Hematopoietic multipotent progenitor cell treated with erythropoietin and hydrocortisone succinate and interleukin-3 and kit ligand, for 8 days (in vitro differentiated cells): ENCODE measurements at places on chromosomes 1 and 21.

DNA sequence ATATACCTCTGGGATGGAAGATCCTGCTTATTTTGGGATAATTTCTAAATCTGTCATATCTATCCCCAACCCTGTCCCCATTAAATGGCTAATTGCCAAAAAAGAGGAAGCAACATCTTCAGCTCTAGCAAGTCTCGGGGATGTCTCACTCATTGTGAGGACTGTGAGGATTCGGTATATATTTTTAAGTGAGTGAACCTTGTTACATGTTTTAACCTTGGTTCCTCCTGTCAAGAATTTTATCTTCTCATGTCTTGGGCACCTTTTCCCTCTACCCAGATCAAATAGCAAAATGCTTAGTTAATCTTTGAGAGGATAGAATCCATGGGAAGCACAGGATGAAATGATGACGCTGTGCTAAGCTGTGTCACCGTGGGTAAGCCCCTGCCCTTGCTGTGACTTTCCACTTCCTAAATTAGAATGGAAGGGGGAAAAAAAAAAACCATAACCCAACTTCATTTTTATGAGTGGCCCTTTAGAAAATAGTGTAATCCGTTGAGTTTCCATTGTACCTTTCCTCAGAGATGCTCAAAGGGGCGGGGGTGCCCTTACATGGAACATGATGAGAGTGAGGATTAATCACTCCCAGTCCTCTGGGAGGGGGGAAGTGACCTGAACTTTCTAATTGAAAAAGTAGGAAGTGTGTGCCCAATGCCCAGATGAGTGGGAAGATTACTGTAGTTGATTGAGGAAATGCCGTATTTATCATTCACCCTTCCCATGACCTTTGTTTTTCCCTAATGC, 7.6 kb downstream of the ATP1A1 start:
- DNase-seq, result no peak

- DNase-seq, result no peak
These were observed 404.8 kb downstream of the DUSP10 start for GRCh38 chr1:221337106-221337505.

DNA sequence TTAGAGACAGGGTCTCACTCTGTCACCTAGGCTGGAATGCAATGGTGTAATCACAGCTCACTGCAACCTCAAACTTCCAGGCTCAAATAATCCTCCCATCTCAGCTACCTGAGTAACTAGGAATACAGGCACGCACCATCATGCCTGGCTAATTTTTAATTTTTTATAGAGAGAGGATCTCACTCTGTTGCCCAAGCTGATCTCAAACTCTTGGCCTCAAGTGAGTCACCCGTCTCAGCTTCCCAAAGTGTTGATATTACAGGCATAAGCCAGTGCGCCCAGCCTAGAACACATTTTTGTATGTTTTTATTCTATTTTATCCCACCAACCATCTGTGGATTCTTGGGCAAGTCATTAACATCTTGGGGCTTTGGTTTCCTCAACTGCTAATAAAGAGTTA, 100.5 kb downstream of the AK5 start:
- no peak for DNase-seq

- DNase-seq, result no peak
These were observed 36.0 kb downstream of the C1orf94 start for GRCh38 chr1:34212673-34213072.

DNA sequence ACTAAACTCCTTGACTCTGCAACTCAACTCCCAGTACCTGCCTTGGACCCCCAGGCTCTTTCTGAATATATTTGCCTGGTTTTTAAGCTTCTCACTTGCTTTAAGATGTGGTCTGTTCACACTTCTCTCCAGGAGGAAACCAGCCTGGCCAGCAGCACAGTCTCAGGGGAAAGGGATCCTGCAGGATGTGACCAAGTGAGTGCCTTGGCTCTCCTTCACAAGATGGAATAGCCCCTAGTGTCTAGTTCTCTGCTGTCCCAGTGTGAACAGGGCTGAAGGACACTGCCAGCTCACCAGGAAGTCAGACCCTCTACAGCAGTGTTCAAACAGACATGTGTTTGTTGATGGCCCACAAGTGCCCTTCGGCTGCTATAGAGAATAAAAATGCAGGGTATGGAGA, 32.9 kb downstream of the CD244 start:
- DNase-seq, result no peak

- DNase-seq, result no peak
These were observed 62.5 kb downstream of the TBX15 start for GRCh38 chr1:118925651-118926050.

DNA sequence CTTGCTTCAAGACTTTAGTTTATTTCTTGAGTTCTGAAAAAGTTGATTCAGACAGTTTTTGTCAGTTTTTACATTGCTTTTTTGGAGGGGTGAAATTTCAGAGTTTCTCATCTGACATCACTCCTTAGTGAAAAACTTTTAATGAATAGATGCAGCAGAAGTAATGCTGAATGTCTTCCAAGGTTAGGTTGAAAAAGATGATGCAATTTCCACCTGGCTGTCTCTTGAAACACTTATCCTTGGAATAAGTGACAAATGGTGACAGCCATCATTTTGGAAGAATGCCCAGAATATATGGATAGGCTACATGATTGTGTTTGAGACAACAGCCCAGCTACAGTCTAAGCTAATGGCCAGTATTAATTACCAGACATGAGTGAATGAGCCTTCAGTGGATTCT, 140.8 kb downstream of the ZNF644 start:
- no peak for DNase-seq

DNA sequence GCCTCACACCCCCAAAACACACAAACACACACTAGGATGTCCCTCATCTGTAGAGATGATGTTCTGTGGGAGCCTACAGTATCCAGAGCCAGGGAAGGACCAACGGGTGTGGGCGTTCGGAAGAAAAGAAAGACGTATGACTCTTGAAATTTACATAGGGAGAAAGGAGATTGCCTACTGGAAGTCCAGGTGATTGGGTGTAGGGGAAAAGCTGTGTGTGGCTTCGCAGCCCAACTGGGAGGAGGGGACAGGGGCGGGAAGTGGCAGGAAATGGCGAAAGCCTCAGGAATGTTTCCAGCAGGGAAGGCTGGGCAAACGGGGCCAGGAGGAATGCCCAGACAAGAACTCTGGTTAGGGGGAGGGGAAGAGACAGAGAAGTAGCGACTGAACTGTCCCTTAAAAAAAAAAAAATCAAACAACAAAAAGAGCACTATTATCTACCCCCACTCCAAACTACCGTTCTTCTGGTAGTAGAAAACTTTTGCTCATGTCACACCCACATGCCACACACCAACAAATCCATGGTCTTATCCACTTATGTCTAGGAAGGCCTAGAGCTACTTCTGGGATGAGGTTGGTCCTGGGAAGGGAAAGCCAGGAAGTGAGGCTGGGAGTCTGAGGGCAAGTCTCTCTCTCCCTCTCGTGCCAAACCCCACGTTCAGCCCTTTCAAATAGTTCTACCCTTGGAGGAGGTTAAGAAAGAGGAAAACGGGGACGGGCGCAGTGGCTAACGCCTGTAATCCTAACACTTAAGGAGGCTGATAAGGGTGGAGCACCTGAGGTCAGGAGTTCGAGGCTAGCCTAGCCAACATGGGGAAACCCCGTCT, 1.8 kb upstream of the CKS1B start:
- peak; percentile 43 for DNase-seq

- DNase-seq, result no peak
These were observed 86.5 kb upstream of the RGS1 start for GRCh38 chr1:192489047-192489446.

GRCh38 chr21:39350094-39351005, 1.5 kb upstream of the HMGN1 start:
- DNase-seq, result no peak

DNA sequence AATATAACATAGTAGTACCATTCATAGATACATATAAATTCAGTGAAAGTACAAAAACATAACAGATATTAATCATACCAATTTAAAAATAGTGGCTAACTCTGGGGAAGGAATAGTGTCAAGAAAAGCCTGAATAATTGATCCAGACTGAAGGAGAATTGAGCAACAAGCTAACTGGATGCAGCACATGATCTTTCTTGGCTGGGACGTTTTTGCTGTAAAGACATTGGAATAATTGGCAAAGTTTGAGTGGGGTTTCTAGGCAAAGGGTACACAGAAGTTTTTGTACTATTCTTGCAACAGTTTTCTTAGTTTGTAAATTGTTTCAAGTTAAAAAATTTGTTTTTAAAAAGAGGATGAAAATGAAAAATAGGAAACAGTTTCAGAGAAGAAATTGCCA, 2.6 kb upstream of the SH3GLB1 start:
- no peak for DNase-seq

DNA sequence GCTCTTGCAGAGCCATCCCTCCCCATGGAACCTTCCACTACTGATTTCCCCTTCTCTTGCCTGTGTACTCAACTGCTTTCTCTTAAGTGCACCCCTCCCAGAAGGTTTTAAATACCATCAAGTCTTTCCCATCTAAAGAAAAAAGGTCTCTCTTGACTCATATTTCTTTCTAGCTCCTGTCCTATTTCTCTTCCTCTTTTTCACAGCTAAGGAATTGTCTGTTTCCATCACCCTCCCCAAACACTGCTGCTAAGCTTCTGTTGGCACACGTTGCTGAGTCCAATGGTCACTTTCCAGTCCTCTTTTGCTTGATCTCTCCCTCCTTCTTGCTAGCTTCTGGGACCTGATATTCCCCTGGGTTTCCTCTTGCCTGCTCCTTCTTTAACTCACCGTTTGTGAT, 13.3 kb upstream of the GNL2 start:
- DNase-seq, result no peak

GRCh38 chr1:208524925-208525324, 280.7 kb upstream of the PLXNA2 start:
- no peak for DNase-seq

GRCh38 chr1:15103211-15103610, 50.3 kb upstream of the TMEM51 start:
- DNase-seq, result no peak

- DNase-seq, result no peak
These were observed 4.2 kb downstream of the KCNH1 start for GRCh38 chr1:211129776-211130175.

GRCh38 chr1:114746450-114747121, 11.2 kb downstream of the CSDE1 start:
- no peak for DNase-seq

GRCh38 chr1:172656576-172656975, 2.3 kb upstream of the FASLG start:
- no peak for DNase-seq

GRCh38 chr1:213244664-213245091, 193.6 kb downstream of the RPS6KC1 start:
- DNase-seq, result peak; percentile 66

GRCh38 chr1:203619091-203619780, 7.4 kb upstream of the ATP2B4 start:
- no peak for DNase-seq

DNA sequence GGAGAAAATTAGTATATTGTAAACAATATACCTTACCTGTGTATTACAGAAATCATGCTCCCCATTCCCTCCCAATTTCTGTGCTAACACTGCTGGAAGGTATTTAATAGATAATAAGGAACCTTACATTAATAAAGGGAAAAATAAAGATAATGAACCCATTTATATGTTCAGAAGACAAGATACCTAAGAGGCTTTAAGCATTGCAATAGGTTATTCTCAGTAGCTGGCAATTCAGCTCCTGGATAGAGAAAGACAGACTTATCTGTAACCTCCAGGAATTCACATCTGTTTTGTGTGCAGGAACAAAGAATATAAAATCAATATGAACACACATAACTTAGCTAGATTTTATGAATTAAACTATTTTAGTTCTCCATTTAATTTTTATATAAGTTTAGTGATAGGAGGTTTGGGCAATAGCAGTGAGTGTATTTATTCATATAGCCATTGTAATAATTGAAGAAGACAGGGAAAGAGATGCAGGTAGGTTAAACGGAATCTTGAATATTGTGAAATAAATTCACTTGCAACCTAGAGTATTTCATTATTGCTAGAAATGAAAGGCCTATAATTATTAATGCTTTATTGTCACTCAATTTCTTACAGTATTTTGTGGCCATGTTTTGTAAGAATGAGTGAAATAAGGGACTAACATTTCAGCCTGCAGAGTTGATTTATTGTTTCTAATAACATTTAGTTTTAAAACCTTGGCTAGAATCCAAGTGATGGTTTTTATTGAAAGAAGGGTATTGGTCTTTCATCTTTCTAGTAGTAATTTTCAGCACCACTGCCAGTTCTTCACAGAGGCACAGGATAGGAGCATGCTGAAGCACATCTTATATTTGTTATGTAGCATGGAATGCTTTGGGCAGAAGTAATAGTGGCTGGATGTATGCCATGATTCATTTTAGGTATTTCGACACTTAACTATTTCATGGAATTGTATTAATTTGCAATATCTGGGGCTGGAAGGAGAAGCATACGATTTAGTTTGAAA, 1.5 kb downstream of the XPR1 start:
- DNase-seq, result peak; percentile 36

GRCh38 chr1:228478912-228479711, 8.1 kb upstream of the RNF187 start:
- peak; percentile 14 for DNase-seq

GRCh38 chr1:102431253-102431652, 434.5 kb upstream of the OLFM3 start:
- no peak for DNase-seq

DNA sequence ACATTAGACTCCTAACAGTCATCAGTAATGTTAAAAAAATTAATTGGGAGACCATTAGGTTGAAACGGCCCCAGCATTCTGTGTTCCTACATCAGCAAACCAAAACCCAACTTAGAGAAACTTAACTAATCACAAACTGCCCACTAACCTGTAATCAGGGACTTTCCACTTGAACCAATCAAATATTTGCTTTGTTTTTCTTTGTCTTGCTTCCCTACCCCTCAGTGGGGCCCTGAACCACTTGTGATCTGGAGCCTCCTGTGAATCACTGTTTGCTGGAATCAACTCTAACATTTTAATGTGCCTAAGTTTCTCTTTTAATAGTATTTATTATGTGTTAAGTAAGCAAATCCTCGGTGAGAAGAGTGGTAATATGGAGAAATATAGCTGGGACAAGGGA, 64.0 kb downstream of the ABCA4 start:
- no peak for DNase-seq

GRCh38 chr1:204448344-204448964, 36.8 kb upstream of the PPP1R15B start:
- no peak for DNase-seq

- no peak for DNase-seq
These were observed 61.3 kb downstream of the SLC66A1 start for GRCh38 chr1:19373211-19374082.
